ENCODE measurements at places on chromosomes 2 and 18.
A peak's percentile ranks its signal among the peaks of the same experiment; 100 is the strongest.

DNA sequence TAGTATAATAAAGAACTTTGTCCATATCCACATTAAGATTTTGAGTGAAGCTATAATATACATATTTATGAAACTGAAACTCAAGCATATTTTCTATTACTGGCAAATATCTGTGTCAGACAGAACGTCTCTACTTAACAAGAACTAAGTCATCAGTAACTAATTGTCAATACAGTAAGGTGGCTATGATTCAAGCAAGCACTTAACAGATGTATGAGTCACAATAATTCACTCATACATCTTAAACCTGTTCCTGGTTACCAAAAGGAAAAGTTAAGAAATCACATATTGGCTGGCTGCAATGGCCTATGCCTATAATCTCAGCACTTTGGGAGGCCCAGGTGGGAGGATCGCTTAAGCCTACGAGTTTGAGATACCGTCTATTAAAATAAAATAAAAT lies 96.0 kb downstream of the SOS1 start:
- H3K36me3 ChIP-seq: peaks cover 38% of the 10 kb centered on the region
- no peak overlapping the region for H3K27ac ChIP-seq
- H3K4me3 ChIP-seq: no peak overlapping the region

DNA sequence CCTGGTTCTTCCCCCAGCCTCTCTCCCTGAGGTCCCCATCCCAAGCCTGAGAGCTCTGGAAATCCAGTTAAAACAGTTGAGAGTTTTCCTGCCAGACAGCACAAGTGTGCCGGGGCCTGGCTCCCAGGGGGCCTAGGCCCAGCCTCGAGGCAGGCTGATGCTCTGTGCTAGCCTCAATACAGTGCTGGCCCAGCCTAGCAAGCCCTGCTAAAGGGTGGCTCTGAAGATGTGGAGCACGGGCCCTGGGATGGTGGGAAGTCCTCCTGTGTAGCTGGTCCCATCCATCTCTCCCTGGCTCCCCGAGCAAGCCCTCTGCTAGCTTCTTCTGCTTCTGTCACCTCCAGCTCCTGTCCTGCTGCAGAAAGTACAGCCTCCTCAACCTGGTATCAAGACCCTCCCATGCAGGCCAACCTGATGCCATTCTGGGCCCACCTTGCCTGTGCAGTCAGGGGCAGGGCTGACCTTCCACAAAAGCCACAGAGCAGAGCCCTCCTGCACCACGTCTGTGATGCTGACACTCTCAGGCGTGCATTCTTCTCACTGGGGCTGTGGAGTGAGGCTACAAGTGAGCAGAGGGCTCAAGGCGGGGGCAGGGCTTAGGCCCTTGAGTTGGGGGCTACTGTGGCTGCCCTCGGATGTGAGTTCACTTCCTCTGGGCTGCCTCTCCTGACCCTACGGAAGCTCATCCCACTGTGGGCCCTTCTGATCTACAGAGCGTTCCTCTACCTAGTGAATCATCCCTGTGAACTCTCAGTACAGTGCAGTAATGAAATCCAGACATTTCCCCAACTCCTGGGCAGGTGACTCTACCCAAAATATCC lies 60.1 kb upstream of the LAPTM4A start:
- H3K36me3 ChIP-seq: no peaks in the 10 kb centered on the region
- no peak overlapping the region for H3K4me3 ChIP-seq
- H3K4me1 ChIP-seq: peaks cover 5% of the 10 kb centered on the region
- no peak for DNase-seq
- no peak overlapping the region for H3K27ac ChIP-seq
- peaks cover 16% of the 10 kb centered on the region for H3K27me3 ChIP-seq

DNA sequence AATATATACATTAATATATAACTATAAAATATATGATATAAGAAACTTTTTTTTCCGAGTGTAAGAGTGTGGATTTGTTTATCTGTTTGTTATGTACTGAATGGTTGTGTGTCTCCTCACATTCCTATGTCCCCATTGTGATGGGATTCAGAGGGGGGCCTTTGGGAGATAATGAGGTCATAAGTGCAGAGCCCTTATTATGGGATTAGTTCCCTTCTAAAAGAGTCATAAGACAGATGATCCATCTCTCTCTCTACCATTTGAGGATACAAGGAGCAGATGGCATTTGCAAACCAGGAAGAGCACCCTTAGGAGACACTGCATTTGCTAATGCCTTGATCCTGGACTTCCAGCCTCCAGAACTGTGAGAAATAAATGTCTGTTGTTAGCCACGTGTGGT lies 30.3 kb upstream of the SAP130 start:
- peaks cover 6% of the 10 kb centered on the region for H3K4me1 ChIP-seq
- no peak for DNase-seq
- no peaks in the 10 kb centered on the region for H3K27me3 ChIP-seq
- no peaks in the 10 kb centered on the region for H3K36me3 ChIP-seq
- peak overlapping the region; percentile 24 for H3K4me3 ChIP-seq
- H3K27ac ChIP-seq: no peak overlapping the region

DNA sequence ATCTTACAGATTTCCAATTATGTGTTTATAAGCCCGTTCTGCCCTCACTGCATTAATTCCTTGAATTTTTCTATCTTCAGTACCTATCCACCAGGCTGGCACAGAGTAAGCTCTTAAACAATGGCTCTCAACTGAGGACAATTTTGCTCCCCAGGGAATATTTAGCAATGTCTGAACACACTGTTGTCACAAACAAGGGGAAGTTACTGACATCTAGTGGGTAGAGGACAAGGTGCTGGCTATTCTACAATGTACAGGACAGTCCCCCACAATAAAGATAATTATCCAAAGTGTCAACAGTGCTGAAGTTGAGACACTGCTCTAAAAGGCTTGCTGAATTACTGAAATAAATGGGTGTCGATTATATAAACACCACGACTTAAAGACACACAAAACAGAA lies 5.0 kb downstream of the NDUFS1 start:
- H3K36me3 ChIP-seq: peaks cover 25% of the 10 kb centered on the region
- no peak overlapping the region for H3K27ac ChIP-seq
- no peak for DNase-seq
- H3K27me3 ChIP-seq: no peaks in the 10 kb centered on the region

- no peak overlapping the region for H3K4me3 ChIP-seq
- no peak for DNase-seq
- no peaks in the 10 kb centered on the region for H3K27me3 ChIP-seq
- peaks cover 88% of the 10 kb centered on the region for H3K36me3 ChIP-seq
Measured at GRCh38 chr2:101881131-101881530, 110.6 kb upstream of the IL1R2 start.

DNA sequence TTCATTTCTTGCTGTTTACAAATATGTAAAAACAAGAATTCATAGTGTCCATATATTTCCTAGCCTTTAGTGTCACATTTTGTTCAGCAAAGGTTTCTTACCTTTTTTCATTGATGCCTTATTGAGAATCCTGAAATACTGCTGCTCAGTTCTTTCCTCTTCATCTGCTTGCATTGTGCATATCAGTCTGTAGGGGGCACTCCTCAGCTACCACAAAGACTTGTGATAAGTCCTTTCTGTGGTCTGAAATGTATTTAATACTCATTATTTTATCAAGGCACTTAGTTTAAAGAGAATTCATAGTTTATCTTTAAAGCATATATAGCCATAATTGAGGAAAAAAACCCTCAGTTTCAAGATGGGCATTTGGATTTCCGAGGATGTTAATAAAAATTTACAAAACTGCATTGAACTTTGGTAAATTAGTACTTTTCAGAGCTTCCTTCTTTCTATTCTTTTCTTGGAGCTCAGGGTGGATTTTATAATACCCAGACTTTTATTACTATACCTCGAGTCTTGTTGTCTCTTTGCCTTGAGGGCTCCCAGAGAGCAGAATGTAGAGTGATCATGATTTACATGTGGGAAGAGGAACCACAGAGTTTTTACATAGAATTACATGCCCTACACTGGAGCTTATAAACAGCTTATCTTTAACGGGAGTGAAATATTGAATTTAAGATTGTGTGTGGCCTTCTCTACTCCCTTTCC lies 570.1 kb downstream of the PLCL1 start:
- peak; percentile 83 for DNase-seq
- no peaks in the 10 kb centered on the region for H3K27me3 ChIP-seq
- H3K4me1 ChIP-seq: no peaks in the 10 kb centered on the region
- no peak overlapping the region for H3K27ac ChIP-seq

GRCh38 chr2:144439993-144440392 lies 79.9 kb downstream of the ZEB2 start:
- no peaks in the 10 kb centered on the region for H3K36me3 ChIP-seq
- no peak for DNase-seq
- peak overlapping the region; percentile 73 for H3K27ac ChIP-seq
- peaks cover 17% of the 10 kb centered on the region for H3K4me1 ChIP-seq

GRCh38 chr18:60259052-60259681 lies 113.4 kb downstream of the MC4R start:
- no peak overlapping the region for H3K4me3 ChIP-seq
- H3K27me3 ChIP-seq: no peaks in the 10 kb centered on the region
- H3K4me1 ChIP-seq: no peaks in the 10 kb centered on the region
- no peaks in the 10 kb centered on the region for H3K36me3 ChIP-seq
- no peak overlapping the region for H3K27ac ChIP-seq
- no peak for DNase-seq

DNA sequence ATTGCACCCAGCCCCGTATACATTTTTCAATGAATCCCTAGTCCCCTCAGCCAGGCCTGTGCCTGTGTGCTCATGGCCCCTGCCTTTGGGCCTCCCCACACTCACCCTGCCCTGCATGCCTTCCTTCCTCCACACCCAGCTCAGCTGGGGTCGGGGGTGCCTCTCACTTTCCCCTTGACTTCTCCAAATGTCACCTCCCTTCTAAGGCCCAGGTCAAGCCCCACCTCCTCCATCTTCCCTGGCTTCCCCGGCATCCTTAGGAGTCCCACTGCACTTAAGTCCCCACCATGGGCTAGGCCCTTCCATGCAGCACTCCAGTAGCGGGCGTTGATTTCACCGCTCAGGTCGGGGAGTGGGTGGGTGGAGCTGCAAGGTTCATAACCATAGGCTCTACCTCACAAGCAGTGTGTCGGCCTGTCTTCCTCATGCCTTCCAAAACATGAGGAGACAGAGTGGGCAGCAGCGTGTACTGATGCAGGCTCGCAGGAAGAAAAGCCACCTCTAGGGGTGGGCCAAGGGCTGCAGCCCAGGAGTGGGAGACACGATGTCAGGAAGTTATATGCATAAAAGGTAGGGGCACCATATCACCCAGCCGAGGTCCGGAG lies 47.7 kb downstream of the DNMT3A start:
- DNase-seq: no peak
- H3K36me3 ChIP-seq: no peaks in the 10 kb centered on the region
- H3K4me3 ChIP-seq: no peak overlapping the region
- H3K4me1 ChIP-seq: no peaks in the 10 kb centered on the region
- H3K27ac ChIP-seq: no peak overlapping the region
- H3K27me3 ChIP-seq: no peaks in the 10 kb centered on the region

- H3K4me1 ChIP-seq: no peaks in the 10 kb centered on the region
- no peaks in the 10 kb centered on the region for H3K36me3 ChIP-seq
- no peak overlapping the region for H3K4me3 ChIP-seq
Measured at GRCh38 chr2:128686881-128687555, 368.4 kb upstream of the HS6ST1 start.

DNA sequence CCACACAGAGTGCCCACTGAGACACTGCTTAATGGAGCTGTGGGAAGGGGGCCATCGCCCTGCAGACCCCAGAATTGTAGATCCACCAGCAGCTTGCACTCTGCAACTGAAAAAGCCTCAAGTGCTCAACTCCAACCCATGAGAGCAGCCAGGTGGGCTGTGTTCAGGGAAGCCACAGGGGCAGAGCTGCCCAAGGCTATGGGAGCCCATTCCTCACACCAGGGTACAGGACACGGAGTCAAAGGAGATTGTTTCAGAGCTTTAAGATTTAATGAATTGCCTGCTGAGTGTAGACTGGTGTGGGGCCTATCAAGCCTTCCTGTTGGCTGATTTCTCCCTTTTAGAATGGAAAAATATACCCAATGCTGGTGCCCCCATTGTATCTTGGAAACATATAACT lies 17.2 kb downstream of the TPO start:
- DNase-seq: no peak
- H3K4me3 ChIP-seq: no peak overlapping the region
- H3K27ac ChIP-seq: no peak overlapping the region
- H3K36me3 ChIP-seq: no peaks in the 10 kb centered on the region

DNA sequence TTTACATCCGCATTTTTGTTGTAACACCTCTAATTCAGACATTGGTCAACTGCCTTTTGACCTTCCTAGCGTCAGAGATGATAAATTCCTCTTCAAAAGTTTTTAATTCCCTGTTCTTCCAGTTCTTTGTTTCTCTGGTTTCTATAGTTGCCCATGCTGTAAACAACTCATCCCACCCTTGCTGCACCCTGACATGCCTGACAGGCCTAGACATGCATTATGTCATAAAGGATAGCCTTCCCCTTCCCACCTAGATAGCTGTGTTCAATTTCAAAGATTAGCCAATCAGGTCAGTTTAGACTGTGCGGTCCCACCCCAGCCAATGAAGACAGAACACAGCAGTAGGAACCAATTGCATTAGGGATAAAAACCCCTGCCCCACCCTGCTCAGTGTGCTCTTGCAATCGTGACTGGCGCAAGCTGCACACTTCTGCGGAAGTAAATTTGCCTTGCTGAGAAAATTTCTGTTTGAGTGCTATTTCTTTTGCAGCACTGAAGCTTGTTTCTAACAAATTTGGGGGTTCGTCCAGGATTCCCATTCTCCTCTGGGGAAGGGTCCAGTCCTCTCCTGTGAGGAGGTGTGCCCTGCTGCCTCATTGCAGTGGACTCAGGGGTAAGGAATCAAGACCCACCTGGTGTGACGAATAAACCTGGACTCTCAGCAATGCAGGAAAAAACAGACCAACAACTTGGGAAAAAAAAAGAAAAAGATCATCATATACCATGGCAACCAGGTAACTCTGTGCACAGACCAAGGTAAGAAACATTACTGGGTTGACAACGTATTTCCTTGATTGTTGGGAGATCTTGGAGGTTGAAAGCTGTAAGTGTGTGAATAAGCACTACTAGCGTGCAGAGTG lies 9.1 kb upstream of the SAP130 start:
- DNase-seq: no peak
- H3K4me3 ChIP-seq: no peak overlapping the region
- no peaks in the 10 kb centered on the region for H3K36me3 ChIP-seq
- no peak overlapping the region for H3K27ac ChIP-seq
- no peaks in the 10 kb centered on the region for H3K4me1 ChIP-seq
- no peaks in the 10 kb centered on the region for H3K27me3 ChIP-seq

DNA sequence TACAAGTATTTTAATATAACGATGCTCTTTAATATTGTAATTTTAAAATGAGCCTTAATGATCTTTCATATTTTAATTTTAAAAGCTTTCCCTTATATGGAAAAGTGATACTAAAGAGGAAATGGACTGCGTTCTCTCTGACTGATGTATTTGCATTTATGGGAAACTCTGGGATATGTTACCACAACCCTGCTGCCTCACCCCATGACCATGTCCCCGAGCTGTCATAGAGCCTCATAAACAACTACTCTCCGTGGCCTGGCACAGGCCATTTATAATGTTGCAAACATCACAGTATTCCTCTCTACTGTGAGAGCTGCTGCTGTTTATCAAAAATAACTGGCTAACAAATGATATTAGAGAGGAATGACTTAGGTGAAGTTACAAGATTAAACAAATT lies 75.8 kb upstream of the SEC11C start:
- H3K4me1 ChIP-seq: no peaks in the 10 kb centered on the region
- H3K36me3 ChIP-seq: no peaks in the 10 kb centered on the region
- no peak overlapping the region for H3K4me3 ChIP-seq
- DNase-seq: no peak
- no peaks in the 10 kb centered on the region for H3K27me3 ChIP-seq

- H3K27ac ChIP-seq: no peak overlapping the region
- H3K36me3 ChIP-seq: peaks cover 19% of the 10 kb centered on the region
- H3K4me3 ChIP-seq: no peak overlapping the region
- no peak for DNase-seq
- no peaks in the 10 kb centered on the region for H3K27me3 ChIP-seq
Measured at GRCh38 chr18:12839057-12839525, 44.9 kb downstream of the PTPN2 start.

All from endodermal cell (in vitro differentiated cells).